Urothelium cell line (cell line): ENCODE measurements at places on chromosomes 3 and 15.

GRCh38 chr15:76987896-76988860, 6.7 kb upstream of the PSTPIP1 start:
- DNase-seq = no peak

DNA sequence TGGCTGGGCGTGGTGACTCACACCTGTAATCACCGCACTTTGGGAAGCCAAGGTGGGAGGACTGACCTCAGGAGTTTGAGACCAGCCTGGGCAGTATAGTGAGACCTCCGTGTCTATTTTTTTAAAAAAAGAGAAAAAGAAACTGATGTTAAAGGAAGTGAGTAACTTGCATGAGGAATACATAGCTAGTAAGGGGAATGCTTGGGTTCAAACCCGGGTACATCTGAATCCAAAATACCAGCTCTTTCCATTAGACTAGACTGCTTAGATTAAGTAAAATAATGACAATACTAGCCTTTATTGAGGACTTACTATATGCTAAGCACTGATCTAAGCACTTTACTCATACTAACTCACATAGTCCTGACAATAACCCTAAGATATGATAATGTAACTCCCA, 22.4 kb downstream of the TM4SF4 start:
- no peak for DNase-seq

GRCh38 chr15:36866896-36867295, 233.5 kb downstream of the MEIS2 start:
- DNase-seq = no peak

DNA sequence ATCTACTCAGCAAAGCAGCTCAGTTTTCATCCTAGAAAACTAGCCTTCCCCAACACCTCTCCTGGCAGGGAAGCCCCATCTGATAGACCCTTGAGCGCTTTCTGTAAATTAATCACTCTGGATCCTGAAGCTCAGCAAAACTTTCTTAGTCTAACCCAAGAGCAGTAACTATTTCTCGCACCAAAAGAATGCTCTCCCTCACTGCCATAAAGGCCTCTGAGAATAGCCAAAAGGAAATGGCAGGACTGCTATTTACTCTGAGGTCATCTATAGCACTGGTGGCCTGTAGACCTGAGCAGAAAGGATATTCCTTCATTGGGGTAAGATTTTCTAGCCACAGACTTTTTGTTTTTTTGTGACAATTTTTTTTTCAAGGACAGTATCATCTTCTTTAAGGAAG, 345.8 kb upstream of the ADAMTS9 start:
- no peak for DNase-seq

DNA sequence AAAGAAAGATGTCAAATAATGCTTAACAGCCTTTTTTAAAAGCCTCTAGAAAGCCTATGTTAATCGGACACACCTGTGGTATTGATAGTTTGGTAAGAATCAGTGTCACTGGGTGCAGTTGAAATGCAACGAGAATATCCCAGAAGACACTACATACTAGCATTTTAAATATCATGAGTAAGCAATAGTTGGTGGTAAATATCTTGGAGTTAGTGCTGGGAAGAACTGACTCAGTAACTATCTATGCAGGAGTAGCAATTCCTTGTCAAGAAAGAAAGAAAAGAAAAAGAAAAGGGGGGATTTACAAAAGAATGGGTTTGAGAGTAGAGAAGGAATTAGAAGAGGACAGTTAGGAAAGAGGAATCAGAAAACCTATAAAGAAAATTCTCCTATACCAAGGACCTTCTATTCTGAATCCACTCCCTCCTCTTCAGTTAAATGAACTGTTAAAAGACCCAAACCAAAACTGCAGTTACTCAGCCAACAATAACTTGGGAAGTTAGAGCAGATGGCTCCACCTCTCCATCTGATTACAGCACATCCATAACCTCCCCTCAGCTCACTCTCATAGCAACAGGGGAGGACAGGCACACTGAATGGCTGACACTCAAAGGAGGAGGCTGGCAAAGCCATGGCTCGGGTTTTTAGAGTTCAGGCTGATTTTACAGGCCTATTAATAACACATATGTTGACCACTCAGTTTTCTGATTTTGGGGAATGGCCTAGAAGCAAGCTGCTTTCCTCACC, 207.6 kb upstream of the MDFIC2 start:
- DNase-seq = no peak

DNA sequence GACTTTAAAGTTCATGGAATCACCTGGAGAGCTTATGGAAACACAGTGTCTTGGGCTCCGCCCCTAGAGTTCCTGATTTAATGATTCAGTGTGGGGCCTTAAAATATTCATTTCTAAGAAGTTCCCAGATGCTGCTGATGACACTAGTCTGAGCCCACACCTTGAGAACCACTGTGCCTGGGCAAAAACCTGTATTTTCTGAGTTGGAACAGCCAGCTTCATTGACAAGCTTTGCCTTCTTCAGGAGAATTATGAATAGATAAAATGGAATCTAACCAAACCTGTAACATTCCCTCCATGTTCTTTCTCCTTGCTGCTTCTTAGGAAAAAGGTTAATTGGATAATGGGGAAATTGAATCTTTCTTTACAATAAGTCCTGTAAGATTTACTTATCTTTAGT, 490.7 kb downstream of the DIPK2A start:
- no peak for DNase-seq

GRCh38 chr15:74783072-74783807, 1.4 kb downstream of the CSK start:
- DNase-seq = no peak

DNA sequence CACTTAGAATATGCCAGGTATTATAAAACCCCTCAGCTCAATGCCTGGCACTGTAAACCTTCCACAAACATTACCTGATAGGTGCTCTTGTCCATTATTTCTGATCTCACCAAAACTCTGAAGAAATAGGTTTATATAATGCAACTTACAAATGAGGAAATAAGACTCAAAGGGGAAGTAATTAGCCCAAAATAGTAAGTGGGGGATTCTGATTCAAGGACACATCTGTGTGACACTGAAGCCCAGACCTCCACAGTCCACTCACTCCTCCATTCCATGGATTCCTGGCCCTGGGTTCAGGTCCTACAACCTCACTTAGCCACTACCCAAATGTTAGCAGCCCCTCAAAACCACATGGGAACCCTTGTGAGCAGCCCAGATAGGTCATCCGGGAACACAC, 49.9 kb downstream of the TRANK1 start:
- DNase-seq = no peak

DNA sequence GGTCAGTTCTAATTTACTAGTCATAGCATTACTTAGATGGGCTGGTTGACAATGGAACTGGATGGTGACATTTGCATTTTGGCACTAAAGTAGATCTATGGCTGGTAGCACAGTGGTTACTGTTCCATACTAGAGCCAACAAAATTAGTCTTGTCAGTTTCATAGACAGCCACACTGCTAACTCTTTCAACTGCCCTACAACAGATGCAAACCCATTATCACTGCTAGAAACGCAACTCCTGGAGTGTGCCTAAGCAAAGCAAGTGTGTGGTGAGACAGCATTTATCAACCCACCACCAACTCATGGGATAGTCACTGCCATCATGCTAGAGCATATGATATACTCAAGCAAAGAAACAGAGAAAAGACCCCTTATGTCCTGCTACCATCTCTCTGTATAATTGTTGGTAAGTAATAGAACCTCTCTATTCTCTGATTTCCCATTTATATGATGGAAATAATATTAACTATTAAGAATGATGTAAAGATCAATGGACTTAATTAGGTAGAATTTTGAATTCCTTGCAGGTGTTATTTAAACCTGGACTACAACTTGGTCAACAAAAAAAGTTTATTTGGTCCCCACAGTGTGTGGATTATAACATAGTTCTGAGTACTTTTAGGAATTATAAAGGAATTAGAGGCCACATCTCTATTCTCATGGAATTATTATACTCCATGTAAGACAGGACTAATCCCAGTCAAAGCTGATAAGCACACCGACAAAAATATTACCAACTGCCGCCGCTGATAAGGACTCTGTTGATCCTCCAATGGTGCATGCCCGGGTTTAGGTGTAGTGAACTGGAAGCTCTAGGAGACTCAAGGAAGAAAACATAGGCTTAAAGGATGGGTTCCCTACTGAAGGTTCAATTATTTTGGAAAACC, 19.9 kb upstream of the ABHD5 start:
- DNase-seq = no peak

- DNase-seq = no peak
Observed at GRCh38 chr3:167718582-167718981, 16.1 kb downstream of the PDCD10 start.

DNA sequence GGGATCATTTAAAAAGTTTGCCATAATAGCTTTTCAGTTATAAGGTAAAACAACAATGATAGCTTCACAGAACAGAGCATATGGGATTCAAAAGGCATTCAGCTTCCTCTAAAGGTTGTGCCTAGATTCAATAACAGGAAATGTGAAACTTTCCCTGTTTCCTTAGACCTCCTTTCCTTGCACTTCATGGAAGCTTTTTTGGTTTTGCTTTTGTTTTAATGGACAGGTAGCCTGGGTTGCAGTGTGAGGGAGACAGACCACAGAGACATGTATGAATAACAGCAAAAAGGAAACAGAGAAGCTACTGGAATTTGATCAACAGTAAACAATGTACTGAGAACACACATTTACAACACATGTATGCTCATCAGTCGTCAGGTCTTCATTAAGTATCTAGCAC, 2.3 kb upstream of the TNFAIP8L3 start:
- no peak for DNase-seq

DNA sequence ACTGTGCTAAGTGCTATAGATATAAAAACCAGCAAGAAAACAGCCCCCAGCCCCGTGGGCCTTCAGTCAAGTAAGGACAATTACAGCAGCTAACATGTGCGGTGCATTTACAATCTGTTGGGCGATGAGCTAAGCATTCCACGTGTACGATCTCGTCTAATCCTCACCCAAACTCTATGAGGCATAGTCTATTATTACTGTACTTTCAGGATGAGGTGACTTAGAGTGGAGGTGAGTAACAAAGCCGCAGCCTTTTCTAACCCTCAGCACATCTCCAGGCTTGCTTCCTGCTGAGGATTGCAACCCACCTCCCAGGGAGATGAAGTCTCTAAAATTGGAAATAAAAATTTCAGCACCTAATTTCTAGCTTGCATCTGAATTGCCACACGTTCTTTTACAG, 53.2 kb upstream of the MCF2L2 start:
- DNase-seq = peak; percentile 35

- no peak for DNase-seq
Observed at GRCh38 chr15:68211656-68212320, 6.7 kb upstream of the CALML4 start.

- DNase-seq = no peak
Observed at GRCh38 chr3:136914739-136915138, 43.0 kb upstream of the IL20RB start.

DNA sequence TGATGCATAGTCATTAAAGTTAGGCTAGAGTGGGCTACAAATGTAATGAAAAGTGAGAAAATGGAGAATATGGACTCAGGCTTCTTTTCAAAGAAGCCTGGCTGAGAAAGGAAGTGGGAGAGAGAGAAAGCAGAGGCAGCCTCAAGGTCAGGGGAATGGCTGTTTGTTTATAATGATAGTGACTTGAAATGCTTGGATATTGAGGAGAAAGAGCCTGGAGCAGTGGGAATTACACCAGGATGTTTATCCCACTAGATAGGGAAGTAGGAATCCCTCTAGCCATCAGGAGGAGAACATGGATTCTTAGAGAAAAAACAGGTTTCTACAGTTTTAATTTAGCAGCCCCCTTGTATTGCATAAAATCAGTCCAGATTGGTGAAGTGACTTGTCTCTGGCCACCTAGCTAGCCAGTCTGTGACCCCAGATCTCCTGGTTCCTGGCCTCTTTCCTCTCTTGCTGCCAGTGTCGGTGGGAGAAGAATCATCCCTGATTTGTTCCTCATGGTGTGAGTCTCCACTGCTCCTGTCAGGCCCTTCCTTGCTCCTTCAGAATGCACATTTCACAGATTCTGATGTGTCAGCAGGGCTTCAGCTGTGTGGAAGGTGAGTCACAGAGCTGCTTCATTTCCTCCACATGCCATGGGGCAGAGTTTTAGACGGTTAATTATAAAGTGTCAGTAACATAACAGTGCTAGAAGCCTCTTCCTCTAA, 32.9 kb downstream of the SEMA6D start:
- peak; percentile 65 for DNase-seq

GRCh38 chr3:171883893-171884279, 40.7 kb downstream of the TMEM212 start:
- no peak for DNase-seq

DNA sequence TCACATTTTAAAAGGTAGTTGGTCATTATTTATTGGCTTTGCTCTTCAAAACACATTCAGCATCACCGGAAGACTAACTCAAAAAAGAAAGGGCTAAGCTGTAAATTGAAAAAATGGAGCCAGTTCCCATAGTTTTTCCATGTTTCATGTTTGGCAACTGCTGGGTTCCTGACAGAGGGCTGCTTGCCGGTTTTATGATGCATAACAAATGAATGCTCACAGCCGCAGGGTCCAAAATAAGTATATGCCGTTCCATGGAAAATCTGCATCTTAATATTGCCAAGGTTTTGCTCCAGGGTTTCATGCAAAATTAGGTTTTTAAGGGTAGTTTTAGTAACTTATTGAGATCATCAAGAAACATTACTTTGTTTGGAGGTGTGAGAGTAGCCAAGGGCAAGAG, 15.8 kb downstream of the SLC12A1 start:
- DNase-seq = no peak

DNA sequence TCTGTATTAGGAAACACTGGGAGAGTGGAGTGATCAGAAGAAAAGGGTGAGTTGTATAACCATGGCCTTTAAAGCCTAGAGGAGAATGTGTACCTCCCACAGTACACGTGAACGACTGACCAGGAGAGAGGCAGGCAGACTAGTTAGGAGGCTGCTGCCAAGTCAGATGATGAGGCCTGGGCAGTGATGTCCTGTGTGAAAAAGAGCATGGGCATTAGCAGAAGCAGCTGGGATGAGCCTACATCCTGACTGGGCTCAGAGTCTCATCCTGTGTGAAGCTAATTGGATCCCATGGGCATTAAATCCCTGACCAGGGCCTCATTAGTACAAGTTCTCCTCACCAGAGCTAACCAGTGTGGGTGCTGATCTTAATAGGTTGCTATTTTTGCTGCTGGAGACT, 89.1 kb upstream of the SLC2A2 start:
- DNase-seq = no peak

GRCh38 chr15:63195569-63196015, 6.2 kb downstream of the RAB8B start:
- no peak for DNase-seq

DNA sequence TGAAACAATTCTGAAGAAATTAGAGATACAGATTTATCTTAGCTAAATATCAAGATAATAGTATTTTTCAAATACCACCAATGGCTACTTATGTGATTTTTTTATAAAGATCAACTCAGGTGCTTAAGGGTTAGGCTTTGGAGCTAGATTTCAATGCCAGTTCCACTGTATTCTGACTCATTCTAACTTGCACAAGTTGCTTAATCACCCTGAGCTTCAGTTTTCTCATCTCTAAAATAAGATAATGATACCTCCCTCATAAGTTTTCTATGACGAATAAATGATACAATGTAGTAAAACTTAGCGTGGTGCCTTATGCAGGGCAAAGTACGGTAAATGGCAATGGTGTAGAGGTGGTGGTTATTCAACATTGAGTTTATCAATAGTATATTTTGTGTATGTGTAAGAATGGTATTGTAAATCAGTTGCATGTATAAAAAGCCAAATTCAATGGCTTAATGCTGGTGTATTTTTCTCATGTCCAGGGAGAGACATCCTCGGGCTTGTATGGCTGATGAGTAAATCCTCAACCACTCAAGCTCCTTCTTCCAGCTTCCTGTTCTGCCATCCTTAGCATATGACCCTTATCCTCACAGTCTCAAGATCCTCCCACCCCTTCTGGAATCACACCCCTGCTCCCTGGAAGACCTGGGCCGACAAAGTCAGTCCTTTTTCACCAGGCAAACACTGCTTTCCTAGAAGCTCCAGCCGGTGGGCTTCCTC, 505.9 kb upstream of the CFAP20DC start:
- DNase-seq = no peak
